ENCODE measurements at places on chromosomes 4 and X.

DNA sequence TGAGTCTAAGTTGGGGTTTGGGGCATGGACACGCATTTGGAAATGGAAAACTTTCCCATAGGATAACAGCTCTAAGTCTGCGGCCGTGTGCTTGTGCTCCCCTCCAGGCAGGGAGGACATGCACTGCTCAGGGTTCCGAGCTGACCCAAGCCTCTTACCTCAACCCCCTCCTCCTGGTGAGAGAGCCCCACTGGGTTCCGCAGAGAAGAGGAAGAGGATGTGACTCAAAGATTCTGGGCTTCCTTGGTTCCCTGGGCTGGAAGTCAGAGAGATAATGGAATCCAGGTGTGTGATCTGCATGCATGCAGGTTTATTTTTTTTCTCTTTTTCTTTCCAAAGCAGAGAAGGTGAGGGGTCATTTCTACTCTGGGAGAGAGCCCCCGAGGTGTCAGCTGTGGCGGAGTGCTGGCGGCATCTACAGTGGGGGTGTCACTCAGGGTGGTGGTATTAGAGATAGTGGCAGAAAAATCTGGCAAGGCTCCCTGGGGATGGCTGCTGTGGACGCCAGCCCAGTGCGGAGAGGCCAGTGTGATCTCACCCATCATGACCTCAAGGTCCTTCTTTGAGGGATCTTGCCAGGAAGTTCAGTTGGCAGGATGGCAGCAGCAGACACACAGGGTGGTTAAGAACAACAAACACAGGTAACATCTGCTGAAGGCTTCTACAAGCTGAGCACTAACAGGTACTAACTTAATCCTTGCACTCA lies 168.7 kb upstream of the HAND2 start:
- no peak for DNase-seq
- H3K36me3 ChIP-seq = no peaks in the 10 kb centered on the region
- H3K27ac ChIP-seq = no peak overlapping the region
- no peak overlapping the region for H3K4me3 ChIP-seq
- H3K27me3 ChIP-seq = no peaks in the 10 kb centered on the region

- DNase-seq = peak; percentile 18
- H3K4me3 ChIP-seq = no peak overlapping the region
- no peaks in the 10 kb centered on the region for H3K36me3 ChIP-seq
- H3K27me3 ChIP-seq = no peaks in the 10 kb centered on the region
- H3K27ac ChIP-seq = no peak overlapping the region
- H3K4me1 ChIP-seq = no peaks in the 10 kb centered on the region
Measured at GRCh38 chrX:36908801-36909675, 99.1 kb upstream of the FAM47C start.

- H3K27me3 ChIP-seq = peaks cover 5% of the 10 kb centered on the region
- H3K36me3 ChIP-seq = no peaks in the 10 kb centered on the region
- H3K27ac ChIP-seq = no peak overlapping the region
- DNase-seq = no peak
- no peaks in the 10 kb centered on the region for H3K4me1 ChIP-seq
Measured at GRCh38 chr4:157080605-157081004, 4.7 kb downstream of the GLRB start.

DNA sequence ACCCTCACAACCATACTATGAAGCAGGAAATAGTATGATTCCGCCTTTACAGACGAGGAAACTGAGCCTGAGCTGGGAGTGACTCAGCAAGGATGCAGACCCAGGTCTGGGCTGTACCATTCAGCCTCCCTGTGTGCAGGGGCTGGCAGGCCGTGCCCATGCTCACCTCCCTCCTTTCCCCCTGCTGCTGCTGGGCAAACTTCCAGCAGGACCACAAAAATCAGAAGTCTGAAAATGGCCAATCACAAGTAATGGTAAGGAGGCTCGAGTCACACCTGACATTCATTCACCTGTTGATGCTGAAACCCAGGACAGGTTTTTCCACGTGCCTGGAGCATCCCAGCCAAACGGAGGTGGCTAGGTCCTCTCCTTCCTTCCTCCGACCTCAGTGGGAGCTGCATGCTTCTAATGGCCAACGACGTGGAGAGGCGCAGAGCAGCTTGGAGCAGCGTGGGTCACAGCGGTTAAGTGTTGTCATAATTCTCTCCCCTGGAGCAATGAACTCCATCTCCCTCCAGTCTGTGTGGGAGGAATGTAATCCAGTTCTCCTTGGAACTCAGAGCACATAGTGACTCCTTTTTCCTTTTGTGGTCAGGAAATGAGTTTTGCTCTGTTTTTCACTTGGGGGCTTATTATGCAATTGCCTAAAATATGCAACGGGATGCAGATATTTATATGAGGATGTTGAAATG lies 371.7 kb downstream of the BCOR start:
- H3K4me1 ChIP-seq = no peaks in the 10 kb centered on the region
- H3K27me3 ChIP-seq = no peaks in the 10 kb centered on the region
- H3K4me3 ChIP-seq = no peak overlapping the region
- H3K36me3 ChIP-seq = no peaks in the 10 kb centered on the region

DNA sequence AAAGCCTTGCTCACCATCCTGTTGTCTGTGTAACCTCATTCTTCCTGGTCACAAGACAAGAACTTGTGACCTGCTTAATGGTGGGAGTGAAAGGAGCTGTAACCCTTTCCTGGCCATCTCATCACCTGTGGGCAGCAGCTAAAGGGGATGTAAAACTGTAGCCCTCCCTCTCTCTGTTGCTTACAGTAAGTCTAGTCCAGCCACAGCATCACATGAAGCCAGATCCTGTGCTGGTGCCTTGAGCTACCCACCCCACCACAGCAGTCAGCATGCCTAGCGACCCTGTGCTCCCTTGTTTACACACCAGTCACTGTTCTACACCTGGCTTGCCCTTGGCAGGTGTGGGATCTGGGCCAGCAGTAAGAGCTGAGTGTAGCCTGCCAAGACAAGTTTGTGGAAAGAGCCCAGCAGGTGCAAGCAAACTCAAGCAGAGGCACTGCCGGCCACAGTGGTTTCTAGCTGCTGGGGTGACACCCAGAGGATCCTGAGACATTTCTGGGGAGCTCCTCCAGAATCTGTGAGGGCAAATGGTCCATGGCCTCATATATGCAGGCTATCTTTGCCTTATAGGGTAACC lies 41.0 kb downstream of the UGT2B28 start:
- H3K27ac ChIP-seq = no peak overlapping the region
- no peak overlapping the region for H3K4me3 ChIP-seq
- DNase-seq = no peak
- H3K27me3 ChIP-seq = no peaks in the 10 kb centered on the region
- H3K4me1 ChIP-seq = no peaks in the 10 kb centered on the region

DNA sequence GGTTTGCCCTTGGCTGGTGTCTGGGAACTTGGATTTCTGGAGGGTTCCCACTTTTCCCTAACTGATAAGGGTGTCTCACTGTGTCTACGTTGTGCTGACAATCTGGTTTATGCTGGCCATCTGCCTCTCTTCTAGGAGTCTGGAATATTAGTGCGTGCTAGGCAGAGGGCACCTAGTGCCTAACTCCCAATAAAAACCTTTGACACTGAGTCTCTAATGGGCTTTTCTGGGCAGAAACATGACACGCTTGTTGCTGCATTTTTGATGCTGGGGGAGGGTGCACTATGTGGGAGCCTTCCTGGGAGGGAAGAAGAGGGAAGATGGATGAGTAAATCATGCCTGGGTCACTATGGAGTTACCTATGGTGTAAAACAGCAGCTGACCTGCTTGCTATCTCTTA lies 16.3 kb upstream of the ZNF41 start:
- H3K4me1 ChIP-seq = no peaks in the 10 kb centered on the region
- H3K27me3 ChIP-seq = no peaks in the 10 kb centered on the region
- no peak overlapping the region for H3K27ac ChIP-seq
- DNase-seq = no peak
- H3K36me3 ChIP-seq = no peaks in the 10 kb centered on the region
- no peak overlapping the region for H3K4me3 ChIP-seq

DNA sequence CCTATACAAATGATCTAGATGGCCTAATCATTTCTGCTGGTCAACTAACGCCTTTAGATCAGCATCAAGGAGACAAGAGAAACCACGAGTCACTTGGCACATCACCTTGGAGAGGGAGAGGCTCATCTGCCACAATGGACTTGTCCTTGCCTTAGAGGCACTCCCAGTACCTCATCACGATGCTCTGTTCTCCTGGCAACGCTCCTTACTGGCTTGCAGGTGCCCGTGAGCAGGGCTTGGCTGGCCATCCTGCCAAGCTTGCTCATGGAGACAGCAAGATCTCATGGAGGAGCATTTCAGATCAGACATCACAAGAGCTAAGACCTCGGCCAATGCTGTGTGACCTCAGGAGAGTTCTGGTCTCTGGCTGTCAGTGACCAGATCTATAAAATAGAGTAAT lies 2.7 kb upstream of the SMIM20 start:
- H3K36me3 ChIP-seq = no peaks in the 10 kb centered on the region
- no peaks in the 10 kb centered on the region for H3K27me3 ChIP-seq
- no peak overlapping the region for H3K4me3 ChIP-seq
- H3K4me1 ChIP-seq = peaks cover 2% of the 10 kb centered on the region
- DNase-seq = no peak

GRCh38 chr4:154018659-154019058 lies 229.8 kb upstream of the SFRP2 start:
- no peak overlapping the region for H3K4me3 ChIP-seq
- DNase-seq = peak; percentile 66
- no peak overlapping the region for H3K27ac ChIP-seq
- H3K27me3 ChIP-seq = no peaks in the 10 kb centered on the region
- H3K4me1 ChIP-seq = no peaks in the 10 kb centered on the region

- no peaks in the 10 kb centered on the region for H3K4me1 ChIP-seq
- H3K27ac ChIP-seq = no peak overlapping the region
- peak; percentile 4 for DNase-seq
Measured at GRCh38 chrX:25442499-25442898, 426.7 kb upstream of the ARX start.

DNA sequence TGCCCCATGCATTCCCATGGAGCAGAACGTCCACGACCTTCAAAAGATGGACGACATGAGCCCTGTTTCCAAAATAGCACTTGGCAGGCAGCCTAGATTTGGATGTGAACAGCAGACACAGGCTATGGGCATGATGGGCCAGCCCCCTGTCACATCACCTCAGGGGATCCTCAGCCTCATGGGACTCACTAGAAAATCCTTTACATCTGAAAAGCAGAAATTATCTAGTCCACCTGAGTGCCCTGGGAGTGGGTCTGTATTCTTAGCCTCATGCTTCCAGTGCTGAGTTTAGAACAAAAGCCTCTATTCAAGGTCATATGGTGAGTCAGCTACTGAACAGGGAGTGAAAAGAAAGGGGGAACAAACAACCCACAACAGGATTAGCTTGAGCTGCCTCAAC lies 35.8 kb downstream of the GRIA3 start:
- no peak for DNase-seq
- H3K27ac ChIP-seq = no peak overlapping the region
- no peaks in the 10 kb centered on the region for H3K4me1 ChIP-seq
- H3K36me3 ChIP-seq = no peaks in the 10 kb centered on the region

DNA sequence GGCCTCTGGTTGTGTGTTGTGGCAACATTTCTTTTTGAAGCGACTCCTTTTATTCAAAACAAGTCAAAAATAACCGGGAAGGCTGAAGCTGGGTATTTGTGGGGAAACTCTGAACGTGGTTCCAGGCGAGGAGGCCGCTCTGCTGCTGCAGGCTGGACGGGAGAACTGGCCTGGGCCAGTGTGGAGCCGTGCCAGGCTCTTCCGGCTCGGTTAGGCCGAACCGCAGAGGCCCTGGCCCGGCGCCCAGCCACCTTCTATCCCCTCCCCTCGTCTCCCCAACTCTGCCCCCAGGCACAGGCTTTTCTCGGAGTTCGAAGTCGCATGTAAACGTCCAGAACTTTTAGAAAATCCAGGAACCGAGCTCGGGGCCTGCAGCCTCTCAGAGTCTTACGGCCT lies 2.4 kb upstream of the BCOR start:
- H3K4me3 ChIP-seq = no peak overlapping the region
- no peaks in the 10 kb centered on the region for H3K27me3 ChIP-seq
- H3K36me3 ChIP-seq = no peaks in the 10 kb centered on the region
- no peak overlapping the region for H3K27ac ChIP-seq
- peak; percentile 29 for DNase-seq
- H3K4me1 ChIP-seq = peaks cover 2% of the 10 kb centered on the region

DNA sequence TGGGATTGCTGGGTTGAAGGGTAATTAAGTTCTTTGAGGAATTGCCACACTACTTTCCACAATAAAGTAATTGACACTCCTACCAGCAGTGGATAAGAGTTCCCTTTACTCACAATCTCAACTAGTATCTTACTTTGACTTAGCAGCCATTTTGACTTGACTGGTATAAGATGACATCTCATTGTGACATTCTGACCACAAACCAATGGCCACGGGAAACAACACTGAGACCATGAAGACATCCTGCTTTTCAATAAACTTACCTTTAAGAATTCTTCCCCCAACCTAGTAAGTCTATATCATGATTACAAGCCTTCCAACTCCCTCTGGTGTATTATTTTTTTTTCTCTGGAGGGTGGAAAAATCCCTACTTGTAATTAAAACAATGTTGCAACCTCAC lies 66.9 kb upstream of the WDR1 start:
- H3K4me1 ChIP-seq = no peaks in the 10 kb centered on the region
- DNase-seq = no peak
- no peak overlapping the region for H3K4me3 ChIP-seq
- no peaks in the 10 kb centered on the region for H3K36me3 ChIP-seq
- no peaks in the 10 kb centered on the region for H3K27me3 ChIP-seq
- no peak overlapping the region for H3K27ac ChIP-seq

DNA sequence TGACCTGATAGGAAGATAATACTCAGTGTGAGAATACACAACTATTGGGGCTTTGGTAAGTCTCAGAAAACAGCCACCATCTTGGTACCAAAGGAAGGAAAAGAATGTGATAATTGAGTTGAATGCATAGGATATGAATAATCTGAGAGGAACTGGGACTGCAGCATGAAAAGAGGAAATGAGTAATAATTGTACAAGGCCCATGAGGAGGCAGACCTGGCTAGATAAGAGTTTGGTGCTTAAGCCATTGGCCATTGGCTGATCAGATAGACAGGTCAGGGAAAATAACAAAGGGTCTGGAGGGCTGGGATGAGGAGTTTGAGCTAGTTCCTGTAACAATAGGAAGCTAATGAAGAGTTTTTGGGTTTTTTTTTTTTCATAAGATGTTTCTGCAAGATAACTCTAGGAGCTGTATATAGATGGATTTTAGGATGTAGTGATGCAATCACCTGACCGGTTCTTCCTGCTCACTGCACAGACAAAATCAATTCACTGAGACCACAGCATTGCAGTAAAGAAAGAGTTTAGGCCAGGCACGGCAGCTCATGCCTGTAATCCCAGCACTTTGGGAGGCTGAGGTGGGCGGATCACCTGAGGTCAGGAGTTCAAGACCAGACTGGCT lies 5.3 kb upstream of the TRMT2B start:
- H3K27me3 ChIP-seq = no peaks in the 10 kb centered on the region
- no peak overlapping the region for H3K4me3 ChIP-seq
- no peaks in the 10 kb centered on the region for H3K4me1 ChIP-seq
- H3K36me3 ChIP-seq = no peaks in the 10 kb centered on the region

DNA sequence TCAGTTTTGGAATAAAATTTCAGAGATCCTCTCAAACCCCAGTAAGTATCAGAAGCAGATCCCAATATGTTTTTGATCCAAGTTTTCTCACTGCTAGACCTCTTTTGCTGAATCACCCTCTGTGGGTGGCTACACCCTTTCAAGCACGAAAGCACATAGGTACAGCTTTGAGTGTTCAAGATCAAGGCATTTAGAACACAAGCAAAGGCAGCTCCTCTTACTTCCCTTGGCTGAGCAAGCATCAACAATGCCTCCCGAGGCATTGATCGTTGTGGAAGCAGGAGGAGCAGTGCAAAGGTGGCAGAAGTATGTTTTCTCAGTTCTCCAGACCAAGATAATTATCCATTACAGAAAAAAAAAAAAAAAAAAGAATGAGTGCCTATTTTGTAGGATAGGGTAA lies 72.0 kb upstream of the TSPAN7 start:
- H3K36me3 ChIP-seq = no peaks in the 10 kb centered on the region
- H3K4me1 ChIP-seq = no peaks in the 10 kb centered on the region
- no peaks in the 10 kb centered on the region for H3K27me3 ChIP-seq
- no peak for DNase-seq
- no peak overlapping the region for H3K4me3 ChIP-seq
- no peak overlapping the region for H3K27ac ChIP-seq

Measured in mesendoderm (in vitro differentiated cells).